ENCODE measurements at places on chromosomes 4 and X.

DNA sequence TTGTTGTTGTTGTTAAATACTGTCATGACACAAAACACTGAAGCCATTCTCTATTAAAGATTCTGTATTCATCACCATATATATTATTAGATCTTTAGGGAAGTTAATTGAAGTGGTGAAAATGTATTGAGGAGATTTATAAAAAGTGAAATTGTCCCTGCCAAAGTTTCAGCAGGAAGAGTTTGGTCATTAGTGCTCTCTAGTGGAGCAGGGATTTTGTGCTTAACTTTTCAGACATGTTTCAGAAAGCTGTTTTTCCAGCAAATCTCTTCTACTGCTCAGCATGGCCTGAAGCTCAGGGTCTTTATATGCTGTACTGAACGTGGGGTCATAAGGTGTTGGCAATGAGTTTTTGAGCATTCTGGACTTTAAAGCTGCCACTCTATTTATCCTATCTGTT lies 36.7 kb upstream of the CXXC4 start:
- no peak for DNase-seq

DNA sequence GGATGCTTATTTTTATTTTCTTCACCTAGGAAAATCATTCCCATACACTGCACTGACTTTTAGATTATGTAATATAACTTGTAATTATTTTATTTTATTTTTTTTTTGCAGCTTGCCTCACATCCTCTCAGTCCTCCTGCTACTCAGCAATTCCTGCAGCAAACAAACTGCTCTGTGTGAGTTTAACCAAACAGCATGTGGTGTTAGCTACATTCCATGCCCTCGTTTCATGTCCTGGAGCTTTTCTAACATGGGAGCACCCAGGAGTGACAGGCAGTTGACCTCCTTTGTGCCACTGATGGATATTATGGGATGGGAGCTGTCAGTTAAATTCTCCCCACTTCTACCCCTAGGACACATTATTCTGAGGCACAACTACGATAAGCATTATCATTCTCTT lies 24.8 kb downstream of the CXCL1 start:
- DNase-seq: no peak

DNA sequence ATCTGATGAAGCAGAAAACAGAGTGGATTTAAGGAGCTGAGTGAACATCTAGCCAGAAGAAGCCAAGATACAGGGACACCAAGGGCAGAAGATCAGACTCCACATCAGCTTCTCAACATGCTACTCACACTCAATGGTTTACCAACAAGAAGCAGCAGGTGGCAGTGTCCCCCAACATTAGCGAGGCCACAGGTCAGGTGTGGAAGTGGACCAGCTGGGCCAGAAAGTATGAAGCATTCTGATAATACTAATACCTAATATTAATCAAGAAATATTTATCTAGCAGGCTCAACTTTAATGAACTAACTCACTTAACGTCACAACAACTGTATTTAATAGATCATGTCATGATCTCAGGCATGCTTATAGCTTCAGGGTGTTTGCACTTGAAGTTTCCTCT lies 73.4 kb upstream of the TTC29 start:
- DNase-seq: no peak

DNA sequence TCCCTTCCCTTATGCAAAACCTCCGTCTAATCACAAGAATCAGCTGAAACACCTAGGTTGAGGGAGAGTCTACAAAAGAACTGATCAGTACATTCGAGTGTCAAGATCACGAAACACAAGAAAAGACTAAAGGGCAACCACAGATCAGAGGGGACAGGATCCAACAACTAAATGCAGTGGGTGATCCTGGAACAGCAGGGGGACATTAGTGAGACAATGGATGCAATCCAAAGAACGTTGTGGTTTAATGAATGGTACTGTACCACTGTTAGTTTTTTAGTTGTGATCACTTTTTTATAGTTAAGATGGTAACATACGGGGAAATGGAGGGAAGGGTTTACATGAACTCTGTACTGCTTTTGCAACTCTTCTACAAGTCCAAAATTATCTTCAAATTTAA lies 79.2 kb downstream of the RELL1 start:
- no peak for DNase-seq

- no peak for DNase-seq
Observed at GRCh38 chr4:122758033-122758432, 25.5 kb downstream of the BBS12 start.

GRCh38 chr4:108240366-108240765 lies 71.6 kb upstream of the LEF1 start:
- no peak for DNase-seq

DNA sequence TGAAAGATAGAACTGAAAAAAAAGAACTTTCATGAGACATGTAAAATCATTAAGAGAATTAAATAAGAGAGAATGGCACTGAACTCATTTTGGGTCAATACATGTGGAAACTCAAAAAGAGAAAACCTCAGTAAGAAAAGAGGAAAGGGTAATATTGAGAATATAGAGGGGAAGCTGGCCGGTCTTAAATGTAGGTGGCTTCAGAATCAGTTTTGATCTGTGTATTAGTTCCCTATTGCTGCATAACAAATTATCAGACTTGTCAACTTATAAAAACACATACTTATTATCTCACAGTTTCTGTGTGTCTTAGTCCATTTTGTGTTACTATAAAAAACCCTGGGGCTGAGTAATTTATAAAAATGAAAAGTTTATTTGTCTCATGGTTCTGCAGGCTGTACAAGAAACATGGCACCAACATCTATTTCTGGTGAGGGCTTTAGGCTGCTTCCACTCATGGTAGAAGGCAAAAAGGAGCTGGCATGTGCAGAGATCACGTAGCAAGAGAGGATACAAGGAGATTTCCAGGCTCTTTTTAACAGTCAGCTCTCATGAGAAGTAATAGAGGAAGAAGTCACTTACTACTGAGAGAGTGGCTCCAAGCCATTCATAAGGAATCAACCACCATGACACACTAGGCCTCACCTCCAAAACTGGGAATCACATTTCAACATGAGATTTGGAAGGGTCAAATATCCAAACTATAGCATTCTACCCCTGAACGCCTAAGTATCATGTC lies 29.6 kb downstream of the SATL1 start:
- DNase-seq: no peak

- DNase-seq: no peak
Observed at GRCh38 chr4:113821856-113822255, 60.3 kb upstream of the CAMK2D start.

GRCh38 chr4:6825403-6825802 lies 42.9 kb downstream of the KIAA0232 start:
- DNase-seq: no peak

DNA sequence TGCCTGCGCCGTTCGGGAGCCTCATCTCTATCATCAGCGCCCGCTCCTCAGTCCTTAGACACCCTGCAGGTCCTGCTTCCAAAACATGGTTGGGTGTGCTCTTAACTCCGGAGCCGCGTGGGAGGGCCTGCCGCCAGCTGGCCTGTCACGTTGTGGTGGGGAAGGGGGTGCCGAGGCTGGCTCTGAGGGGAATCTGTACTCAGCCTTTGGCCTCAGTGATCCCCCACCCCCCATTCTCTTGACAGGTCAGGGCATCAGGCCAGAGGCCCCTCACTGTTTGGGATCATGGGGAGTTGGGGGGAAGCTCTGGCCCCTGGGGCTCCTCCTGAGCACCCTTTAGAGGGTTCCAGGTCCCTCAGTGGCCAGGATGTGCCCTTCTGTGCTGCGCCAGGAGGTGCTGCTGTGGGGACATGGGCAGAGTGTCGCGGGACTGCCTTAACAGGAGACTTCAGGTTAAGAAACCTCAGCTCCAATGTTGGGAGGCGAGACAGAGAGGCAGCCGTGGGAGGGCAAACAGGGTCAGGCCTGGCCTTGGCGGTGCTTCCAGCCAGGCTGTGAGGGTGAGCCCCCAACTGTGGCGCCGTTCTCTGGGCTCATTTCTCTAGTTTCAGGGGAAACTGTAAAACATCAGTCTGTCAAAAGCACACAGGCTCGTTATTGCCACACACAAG lies 33.5 kb downstream of the TRMT44 start:
- DNase-seq: no peak

- no peak for DNase-seq
Observed at GRCh38 chr4:149901128-149901527, 85.5 kb upstream of the IQCM start.

Data from DMS 273 treated with DMSO at 0.1 percent for 48 hours (cell line).